CD4-positive, alpha-beta T cell (primary cell): ENCODE measurements at places on chromosomes 3 and 15.

- DNase-seq: no peak
These were observed 18.5 kb upstream of the VPS33B start for GRCh38 chr15:91040856-91041255.

DNA sequence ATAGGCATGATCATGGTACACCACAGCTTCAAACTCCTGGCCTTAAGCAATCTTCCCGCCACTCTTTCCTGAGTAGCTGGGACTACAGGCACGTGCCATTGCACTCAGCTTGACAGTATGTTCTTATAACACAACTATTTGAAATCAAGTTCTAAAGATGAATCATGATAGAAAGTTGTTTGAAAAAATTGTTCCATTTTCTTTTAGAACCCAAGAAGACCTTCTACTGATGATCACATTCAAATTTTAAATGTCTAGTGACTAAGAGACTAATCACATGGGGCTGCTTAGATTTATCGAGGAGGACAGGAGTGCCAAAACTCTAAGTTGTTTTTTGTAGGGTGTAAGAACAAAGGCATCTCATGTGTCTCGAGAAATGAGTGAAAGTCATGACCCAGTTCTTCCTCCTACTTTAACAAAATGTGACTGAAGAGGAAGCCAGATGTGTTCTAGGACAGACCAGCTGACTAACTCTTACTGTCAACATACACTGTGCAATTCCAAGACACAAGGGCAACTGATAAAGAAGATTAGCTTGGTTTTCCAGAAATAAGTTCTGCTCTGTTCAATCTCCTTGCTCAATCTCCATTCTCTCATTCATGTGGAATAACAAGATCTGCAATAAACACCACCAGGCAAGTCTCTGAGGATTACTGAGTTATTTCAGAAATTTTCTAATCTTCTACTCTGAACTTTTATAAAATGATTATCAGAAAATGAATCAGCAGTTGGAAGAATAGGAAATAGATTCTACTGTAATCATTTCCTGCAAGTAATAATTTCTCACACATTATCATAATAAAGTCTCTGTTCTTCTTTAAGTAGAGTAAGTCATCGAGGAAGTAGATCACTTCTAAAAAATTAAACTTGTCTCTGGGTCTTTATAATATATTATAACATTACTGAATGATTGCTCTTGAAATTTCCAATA, 122.6 kb upstream of the CCNL1 start:
- DNase-seq: no peak

DNA sequence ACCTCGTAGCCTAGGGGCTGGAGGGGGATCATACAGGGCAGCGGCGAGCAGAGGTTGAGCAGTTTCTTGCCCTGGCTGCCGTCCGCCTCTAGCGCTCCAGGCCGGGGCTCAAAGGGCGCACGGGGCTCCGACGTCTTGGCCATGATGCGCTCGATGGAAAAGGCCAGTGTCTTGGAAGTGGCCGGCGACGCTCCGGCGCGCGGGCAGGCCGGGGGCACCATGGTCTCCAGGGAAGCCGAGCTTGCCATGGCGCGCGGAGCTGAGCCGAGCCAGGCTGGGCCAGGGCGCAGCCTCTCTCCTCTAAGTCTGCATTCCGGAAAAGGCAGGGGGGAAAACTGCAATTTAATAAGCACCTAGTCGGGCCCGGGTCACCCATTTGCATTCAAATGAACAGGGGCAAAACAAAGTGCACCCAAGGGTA, 719 bp downstream of the FEZF2 start:
- no peak for DNase-seq

GRCh38 chr15:72203507-72203837, 5.9 kb upstream of the GRAMD2A start:
- DNase-seq: no peak

- DNase-seq: no peak
These were observed 59.0 kb downstream of the CDCP1 start for GRCh38 chr3:45087155-45087554.

DNA sequence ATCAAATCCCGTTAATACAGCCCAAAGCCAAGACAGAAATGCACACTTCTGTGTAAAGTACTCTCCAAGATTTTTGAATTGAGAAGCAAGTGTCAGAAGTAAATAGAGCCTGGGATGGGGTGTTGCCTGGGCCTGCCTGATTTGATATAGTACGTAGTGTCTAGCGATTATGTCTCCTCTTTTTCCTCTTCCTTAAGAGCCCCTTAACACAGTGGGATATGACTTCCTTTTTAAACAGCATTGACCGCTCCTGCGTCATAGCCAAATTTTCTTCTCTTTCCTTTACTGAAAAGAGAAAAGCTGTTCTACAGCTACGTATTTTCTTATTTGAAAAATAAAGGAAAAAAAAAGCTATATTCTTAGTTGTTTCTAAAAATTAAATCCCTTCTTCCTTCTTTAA, 97.7 kb downstream of the PLCL2 start:
- no peak for DNase-seq

GRCh38 chr3:128271536-128272332, 118.5 kb downstream of the EEFSEC start:
- no peak for DNase-seq

DNA sequence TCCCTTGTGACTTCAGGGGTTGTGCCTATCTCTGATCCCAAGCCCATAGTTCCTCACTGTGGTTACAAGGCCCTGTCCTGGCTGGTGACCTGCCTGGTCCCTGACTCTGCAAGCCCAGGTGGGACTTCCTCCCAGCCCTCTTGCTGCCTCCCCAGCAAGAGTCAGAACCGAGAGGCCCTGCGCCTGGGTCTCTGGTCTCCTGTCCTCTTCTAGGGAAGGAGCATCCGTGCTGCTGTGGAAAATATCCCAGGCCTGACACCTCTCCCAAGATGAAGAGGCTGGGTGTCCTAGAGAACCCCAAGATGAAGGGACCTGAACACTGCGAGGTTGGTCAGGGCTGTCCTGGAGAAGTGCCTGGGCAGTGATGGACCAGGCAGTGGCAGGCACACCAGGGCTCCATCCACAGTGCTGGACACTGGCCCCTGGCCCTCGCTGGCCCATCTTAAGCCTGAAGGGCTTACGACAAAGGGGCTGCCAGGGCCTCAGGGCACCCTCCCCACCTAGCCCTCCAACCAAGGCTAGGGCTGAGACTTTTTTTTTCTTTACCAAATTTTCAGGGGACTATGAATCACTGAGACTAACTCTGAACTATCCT, 32.7 kb downstream of the PTH1R start:
- DNase-seq: no peak

DNA sequence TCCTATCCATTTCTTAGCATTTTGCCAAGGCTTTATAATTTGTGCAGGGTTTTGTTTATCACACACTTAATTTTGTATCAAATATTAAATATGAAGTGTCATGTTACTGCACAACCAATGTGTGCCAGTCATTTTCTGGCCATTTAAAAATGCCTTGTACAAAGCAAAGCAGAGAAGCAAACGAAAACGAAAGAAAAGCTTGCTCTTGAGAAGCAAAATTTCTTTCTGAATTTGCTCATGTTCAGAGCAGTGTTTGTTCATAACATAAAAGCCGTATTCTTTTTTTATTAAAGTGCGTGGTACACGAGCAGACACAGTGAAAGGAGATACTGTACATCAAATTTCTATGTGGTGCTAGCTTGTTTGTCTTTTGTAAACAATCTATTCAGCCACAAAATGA, 792.6 kb downstream of the NAALADL2 start:
- no peak for DNase-seq
